Glomerular endothelial cell (primary cell): ENCODE measurements at places on chromosomes 2 and 18. TPM values are rescaled to one million over a fixed set of nuclear protein-coding genes. Genes with fewer than 3 reads are reported as not detected.

GRCh38 chr2:145344076-145344724 lies 824.3 kb upstream of the ZEB2 start:
- no peak for DNase-seq

CHAC2 gene
- 3.8 and 5.2 TPM in 2 replicates for total RNA-seq

PFN4 gene
- total RNA-seq = 2.7 TPM in 1 of 2 replicates, not detected in the other

KRTCAP3 gene
- not detected in 2 replicates for total RNA-seq

CHCHD5 gene
- 11.0 and 22.7 TPM in 2 replicates for total RNA-seq

OSR1 gene
- 0.10 and 1.3 TPM in 2 replicates for total RNA-seq

EVX2 gene
- total RNA-seq = not detected in 2 replicates
